ENCODE measurements at places on chromosomes 2 and 18. TPM values are rescaled to one million over a fixed set of nuclear protein-coding genes. Genes with fewer than 3 reads are reported as not detected.

The PLEK gene
- total RNA-seq: 2.4 TPM

The FAM210A gene
- total RNA-seq: 20.3 TPM

The ZNF804A gene
- total RNA-seq: not detected

The C2orf68 gene
- 38.9 TPM for total RNA-seq

DNA sequence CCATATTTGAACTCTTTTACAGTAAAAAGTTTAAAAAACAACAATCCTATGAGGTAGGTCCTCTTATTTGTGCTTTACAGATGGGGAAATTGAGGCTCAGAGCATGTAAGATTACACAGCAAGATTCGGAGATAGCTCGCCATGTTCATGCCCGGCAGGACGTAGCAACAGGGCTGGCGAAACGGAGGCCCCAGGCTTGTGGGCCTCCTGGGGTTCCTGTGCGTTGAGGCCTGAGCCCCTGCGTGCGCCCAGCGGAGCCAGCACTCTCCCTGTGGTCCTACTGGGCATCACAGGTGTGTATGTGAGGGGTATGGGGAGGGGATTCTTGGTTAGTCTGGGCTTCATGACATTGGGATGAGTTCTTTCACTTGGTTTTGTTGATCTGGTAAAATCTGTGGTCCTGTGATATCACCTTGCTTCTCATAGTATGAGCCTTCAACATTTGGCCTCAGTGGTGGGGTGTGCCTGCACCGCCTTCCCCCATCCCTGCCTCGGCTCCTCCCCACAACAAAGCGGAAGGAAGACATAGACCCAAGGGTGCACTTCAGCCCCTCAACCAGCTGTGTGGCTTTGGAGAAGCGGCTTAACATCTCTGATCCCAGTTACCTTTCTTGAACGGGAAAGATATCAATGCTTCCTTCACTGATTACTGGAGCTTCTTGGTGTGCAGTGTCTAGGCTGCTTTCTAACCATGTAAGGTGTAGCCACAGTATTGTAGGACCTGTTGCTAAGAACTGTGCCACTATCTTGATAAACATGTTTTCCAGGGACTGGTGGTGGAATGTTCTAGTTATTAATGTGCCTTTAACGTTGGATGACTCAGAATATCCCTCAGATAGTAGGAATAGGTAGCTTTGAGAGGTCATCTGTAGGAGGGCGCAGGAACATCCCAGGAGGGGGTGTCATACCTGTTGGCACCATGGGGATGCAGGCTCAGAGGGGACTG, 37.2 kb downstream of the HPCAL1 start:
- DNase-seq: no peak

- no peak for DNase-seq
Measured at GRCh38 chr2:220036431-220036830, 409.0 kb downstream of the SLC4A3 start.

- no peak for DNase-seq
Measured at GRCh38 chr2:215191477-215191876, 53.1 kb upstream of the ABCA12 start.

- peak; percentile 19 for DNase-seq
Measured at GRCh38 chr2:64318476-64318748, 135.6 kb upstream of the LGALSL start.

GRCh38 chr2:218776488-218776887, 5.5 kb upstream of the CYP27A1 start:
- no peak for DNase-seq

DNA sequence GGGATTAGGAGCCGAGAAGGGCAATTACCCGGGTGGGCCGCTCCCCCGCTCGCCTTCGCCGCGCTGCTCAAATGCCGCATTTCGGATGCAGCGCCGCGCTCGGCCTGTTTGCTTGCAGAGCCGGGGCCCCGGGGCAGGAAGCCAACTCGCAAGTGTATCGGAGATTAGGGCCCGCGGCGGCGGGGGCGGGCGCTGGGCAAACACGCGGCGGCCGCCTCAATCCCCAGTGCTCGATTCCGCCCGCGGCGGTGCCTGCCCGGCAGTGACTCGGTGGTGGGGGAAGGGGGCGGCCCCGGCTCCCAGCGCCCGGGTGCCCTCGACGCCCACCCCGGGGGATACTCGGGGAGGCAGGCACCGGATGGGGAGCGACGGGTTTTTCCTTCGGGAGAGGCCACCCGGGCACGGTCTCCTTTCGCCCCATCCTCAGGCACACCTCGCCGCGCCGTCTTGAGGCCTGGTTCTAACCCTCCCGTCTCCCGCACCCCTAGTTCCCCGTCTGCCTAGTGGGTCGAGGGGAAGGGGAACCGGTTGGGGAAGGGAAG, 26.6 kb upstream of the NOTO start:
- peak; percentile 85 for DNase-seq

Data from activated T-cell treated with anti-CD3 and anti-CD28 coated beads, Interleukin-2, amount 50 U/mL, for 72 hours (primary cell).